ENCODE measurements at places on chromosomes 1 and 21.

DNA sequence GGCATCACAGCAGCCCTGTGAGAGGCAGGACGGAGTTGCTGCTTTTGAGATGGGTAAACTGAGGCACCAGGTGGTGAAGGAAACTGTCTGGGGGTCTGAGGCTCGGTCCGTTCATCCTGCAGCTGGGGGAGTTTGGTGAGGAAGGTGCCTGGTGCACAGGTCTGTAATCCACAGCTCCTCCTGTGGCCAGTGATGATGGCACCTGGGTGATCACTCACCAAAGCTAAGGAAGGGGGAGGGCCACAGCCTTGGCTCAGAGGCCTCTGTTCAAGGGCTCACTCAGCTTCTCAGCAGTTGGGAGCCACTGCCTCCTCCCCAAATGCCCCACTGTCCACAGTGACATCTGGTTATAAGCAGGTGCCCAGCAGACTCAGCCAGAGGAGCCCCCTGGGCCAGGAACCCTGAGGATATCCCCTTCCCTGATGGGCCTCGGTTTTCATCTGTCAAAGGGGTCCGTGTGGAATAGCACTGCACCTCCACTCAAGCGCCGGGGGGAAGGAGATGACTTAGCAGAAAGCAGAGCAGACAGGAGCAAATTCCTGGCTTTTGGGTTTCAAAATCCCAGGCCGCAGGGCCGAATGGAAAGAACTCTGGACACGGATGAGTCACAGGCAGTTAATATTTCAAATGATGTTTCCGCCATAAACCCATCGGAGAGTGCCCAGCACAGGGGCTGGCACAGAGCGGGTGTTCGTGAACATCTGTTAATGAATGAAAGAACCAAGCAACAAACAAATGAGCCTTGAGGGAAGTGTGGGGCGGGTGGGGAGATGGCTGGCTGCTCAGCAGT is 82.8 kb downstream of the DMRTB1 start:
- no peak for DNase-seq

DNA sequence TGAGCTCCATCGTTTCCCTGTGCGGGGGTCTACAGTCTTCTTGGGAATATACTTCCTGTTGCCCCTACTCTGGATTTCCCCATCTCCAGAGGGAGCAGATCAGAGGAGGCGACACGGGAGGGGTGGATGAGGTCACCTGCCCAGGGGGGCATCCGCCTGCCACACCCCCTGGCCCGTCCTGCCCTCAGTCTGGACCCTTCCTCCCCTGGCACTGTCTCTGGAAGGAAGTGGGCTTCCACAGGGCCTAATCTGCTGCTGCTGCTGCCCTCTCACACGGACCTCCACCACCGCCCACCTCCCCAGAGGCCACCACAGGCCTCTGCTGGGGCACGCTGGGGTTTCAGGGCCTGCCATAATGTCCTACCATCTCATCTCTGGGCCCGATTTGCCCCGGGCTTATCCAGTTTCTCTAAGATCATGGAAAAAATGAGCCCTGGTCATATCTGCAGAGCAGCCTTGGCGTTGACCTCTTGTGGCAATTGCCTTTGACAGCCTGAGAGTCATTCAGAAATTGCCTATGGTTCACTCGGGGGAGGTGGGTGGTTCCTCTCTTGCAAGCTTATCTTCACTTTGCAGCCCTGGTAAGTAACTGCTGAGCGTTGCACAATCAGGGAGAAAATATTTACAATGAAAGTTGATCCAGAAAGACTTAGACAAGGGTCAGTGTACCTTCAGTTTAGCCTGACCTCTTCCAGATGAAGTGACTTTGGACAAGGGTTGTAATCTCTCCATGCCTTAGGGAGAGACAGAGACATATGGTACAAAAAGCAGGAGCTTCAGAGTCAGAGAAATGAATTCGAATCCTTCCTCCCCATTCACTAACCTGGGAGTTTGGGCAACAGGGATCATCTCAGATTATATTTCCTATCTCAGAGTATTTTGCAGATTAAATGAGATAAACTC is 252.4 kb downstream of the TOMM20 start:
- no peak for DNase-seq

DNA sequence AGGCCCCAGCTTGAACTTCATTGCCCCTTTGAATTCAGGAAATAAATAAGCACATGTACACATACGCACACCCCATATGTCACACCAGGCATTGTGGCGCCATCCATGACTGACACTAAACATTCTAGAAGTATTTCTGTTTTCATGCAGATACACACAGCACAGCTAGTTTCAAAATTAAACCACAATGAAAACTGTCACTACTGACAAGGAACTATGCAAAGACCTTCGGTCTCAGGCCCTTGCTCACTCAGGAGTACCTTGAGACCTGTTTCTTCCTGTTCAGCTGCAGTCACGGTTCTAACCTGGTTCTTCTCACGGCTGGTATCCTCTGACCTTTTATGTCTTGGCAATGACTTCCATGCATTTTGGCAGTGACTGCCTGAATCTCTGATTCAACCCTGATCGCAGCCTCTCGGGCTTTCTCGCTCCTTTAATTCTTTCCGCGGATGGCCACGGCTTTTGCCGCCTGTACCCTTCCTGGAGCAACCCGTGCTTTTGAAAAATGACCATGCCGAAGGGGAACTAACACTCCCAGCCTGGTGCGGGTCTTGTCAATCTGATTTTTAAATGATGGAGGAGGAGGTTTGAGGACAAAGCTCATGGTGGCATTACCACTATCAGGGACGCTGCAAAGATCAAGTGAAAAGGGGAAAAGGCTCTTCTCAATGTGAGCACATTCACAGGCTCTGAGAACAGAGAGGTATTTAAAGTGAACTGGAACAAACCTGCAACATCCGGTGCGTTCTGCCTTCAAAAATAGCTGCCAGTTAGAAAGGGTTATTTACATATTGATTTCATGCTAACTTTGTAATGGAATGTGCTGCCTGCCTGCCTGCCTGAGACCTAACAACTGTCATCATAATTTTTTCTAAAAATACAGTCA is 384.6 kb downstream of the RRAGC start:
- DNase-seq = no peak

DNA sequence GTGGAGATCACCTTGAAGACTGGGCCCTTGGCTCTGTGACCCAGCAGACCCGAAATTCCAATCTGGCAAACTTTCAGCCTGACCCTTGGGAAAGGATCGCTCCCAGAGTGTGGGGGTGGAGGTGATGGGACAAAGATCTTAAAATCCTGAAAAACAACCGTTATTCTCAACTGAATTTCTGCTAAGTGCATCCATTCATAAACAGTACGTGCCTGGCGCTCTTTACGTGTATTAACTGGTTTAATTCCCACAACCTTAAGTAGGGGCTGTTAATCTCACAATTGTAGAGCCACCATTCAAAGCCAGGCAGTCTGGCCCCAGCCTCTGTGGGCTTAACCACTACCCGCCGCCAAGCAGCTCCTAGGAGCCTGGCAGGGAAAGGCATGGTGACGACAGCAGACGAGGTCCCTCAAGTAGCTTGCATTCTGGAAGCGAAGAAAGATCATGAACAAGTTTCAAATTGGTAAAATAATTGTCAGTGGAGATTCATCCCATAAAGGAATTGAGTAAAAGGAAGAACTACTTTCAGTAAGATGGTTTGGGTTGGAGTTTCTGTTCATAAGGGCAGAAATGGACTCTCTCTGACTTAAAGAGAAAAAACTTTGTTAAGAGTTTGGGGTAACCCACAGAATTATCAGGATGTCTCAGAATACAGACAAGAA is 11.4 kb upstream of the RGS16 start:
- no peak for DNase-seq

- no peak for DNase-seq
Observed at GRCh38 chr1:233518344-233518743, 95.6 kb upstream of the KCNK1 start.
